Choroid plexus epithelial cell (primary cell): ENCODE measurements at places on chromosomes 13 and 19.
A peak's percentile ranks its signal among the peaks of the same experiment; 100 is the strongest.

DNA sequence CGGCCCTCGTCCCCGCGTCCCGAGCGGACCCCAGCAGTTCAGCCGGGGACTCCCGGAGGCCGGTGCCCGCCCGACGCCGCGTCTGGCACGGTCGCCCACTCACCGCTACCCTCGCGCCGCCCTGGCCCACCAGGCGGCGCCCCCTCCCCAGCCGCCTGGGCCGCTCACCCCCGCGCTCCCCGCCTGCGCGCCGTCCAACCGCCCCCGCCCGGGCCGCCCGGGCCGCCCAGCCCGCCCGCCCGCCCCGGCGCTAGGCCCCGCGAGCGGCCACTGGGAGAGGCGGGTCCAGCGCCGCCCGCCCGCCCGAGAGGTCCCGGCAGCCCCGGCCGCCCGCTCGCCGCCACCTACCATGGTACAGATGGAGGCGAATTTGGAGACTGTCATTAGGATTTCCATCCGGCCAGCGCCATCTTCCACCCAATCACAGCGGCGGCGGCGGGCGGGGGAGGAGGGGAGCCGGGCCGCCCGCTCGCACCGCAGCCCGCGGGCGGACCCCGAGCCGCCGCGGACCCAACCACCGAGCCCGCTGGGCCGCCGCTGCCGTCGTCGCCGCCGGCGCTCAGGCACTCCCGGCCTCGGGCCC, at the start of gene USP12:
Gene USP12 (minus strand): TSS at position 568 of the 583 bp plus-strand sequence. CDS start 172 bp downstream, at position 396.
- no peak for DNase-seq

DNA sequence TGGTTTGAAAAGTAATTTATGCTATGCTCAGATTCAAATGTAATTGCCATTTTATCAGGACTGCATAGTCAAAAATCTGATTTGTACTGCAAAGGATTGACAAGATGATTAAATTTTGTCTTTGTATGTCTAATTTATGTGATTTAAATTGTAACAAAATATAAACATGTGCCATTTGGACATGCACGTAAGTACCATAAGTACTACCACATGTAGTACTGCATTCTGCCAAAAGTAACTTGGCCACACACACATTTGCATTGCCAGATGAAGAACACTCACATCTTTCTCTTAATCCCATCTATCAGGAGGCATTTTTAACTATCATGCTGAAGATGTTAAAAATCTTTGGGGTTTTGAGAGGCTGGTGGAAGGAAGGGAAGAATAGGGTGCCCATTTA, 133.3 kb downstream of the KLF12 start:
- DNase-seq: no peak

GRCh38 chr13:48037346-48038173, at the start of gene NUDT15:
TSS of gene NUDT15 (plus strand) at chr13:48037726. CDS start at chr13:48037747, 21 bp downstream.
- peak; percentile 98 for DNase-seq

DNA sequence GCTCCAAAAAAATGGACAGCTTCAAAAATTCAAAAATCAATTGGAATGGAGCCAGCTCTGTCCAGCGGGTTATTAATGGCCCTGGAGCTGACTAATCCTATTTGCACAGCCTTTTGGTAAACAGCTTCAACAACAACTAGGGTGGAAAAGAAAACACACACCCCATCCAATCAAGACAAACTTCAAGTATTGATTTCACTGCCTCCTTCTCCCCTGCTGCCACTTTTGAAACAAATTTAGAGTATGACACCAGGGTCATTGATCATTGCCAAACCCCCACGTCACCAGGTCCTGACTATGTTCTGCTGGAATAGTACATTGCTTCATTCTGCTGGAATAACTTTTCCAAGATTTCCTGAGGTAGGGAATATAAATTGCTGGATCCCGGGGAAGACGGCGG, 56.8 kb upstream of the GTF3A start:
- DNase-seq: no peak

DNA sequence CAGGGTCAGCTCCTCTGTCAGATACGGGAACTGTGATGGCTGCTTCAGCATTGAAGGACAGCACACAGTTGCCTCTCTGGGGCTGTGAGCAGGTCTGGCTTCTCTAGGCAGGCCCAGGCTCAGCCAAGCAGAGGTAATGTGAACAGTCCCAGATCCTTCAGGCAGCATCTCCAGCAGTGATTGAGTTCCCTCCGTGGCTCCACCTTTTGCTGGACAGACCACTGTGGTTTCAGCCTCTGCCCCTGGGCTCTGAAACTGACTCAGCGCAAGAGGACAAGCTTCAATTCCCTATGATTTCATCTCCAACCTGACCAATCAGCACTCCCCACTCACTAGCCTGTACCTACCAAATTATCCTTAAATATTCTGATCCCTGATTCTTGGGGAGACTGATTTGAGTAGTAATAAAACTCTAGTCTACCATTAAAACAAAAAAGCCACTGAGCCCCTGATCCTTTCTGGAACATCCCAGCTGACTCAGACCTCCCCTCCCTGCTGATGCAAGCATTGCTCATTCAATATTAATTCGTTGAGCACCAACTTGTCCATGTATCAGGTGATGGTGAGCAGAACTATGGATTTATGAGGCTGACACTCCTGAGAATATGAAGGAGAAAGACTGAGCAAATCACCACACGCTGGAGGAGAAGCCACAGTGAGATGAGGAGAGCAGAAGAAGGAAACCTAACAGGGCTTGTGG, 16.7 kb downstream of the GSX1 start:
- no peak for DNase-seq

DNA sequence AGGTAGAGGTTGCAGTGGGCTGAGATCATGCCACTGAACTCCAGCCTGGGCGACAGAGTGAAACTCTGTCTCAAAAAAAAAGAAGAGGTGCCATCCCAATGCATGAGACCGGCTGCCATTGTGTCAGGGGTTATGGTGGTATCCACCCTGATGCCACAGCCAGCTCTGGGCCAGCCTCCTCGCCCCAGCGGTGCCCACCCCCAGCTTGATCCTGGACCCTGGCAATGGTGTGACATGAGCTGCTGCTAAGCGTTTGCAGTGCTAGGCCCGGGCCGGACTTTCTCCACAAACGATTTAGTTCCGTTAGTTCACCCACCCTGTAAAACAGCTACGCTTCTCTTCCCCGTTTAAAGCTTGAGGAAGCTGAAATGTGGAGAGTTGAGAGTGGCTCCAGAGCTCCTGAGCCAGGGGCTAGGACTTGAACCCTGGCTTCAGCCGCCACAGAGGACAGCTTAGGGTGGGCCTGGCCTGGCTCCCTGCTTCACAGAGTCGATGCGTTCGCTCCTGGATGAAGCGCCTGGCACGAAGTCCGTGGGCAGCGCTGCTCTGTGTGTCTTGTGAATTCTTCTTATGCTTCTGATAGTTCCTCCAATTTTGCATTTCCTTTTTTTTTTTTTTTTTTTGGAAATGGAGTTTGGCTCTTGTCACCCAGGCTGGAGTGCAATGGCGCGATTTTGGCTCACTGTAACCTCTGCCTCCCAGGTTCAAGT, 25.5 kb downstream of the NKPD1 start:
- DNase-seq: no peak

GRCh38 chr13:20812890-20813289, 39.1 kb upstream of the EEF1AKMT1 start:
- no peak for DNase-seq
